Colonic mucosa (tissue), 4 donors: ENCODE measurements at places on chromosomes 2 and 18.
A peak's percentile ranks its signal among the peaks of the same experiment; 100 is the strongest.

GRCh38 chr2:150526827-150527226, 39.4 kb upstream of the RND3 start:
- DNase-seq, result no peak

- DNase-seq, result no peak
Measured at GRCh38 chr2:127762846-127763245, 48.1 kb downstream of the WDR33 start.

GRCh38 chr18:27789406-27789805, 387.5 kb downstream of the CDH2 start:
- DNase-seq, result no peak

GRCh38 chr2:108588070-108588668, 53.9 kb downstream of the LIMS1 start:
- DNase-seq, result no peak

DNA sequence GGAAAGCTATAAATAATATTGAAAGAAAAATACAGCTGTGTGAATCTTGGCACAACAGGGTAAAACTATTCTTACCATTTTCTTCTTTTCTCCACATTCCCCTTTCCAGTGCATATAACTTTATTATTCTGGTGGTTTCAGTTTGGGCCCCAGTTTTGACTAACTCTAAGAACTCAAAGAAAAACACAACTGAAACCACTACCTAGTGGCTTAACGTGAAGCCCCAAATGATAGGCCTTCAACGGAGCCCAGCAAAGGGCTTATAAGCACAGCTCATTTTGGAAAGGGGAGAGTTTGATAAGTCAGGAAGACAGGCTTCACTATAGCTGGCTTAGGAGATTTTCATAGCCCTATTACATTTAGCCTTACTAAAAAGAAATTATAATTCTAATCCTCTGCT, 62.4 kb downstream of the PPP1R1C start:
- no peak for DNase-seq

DNA sequence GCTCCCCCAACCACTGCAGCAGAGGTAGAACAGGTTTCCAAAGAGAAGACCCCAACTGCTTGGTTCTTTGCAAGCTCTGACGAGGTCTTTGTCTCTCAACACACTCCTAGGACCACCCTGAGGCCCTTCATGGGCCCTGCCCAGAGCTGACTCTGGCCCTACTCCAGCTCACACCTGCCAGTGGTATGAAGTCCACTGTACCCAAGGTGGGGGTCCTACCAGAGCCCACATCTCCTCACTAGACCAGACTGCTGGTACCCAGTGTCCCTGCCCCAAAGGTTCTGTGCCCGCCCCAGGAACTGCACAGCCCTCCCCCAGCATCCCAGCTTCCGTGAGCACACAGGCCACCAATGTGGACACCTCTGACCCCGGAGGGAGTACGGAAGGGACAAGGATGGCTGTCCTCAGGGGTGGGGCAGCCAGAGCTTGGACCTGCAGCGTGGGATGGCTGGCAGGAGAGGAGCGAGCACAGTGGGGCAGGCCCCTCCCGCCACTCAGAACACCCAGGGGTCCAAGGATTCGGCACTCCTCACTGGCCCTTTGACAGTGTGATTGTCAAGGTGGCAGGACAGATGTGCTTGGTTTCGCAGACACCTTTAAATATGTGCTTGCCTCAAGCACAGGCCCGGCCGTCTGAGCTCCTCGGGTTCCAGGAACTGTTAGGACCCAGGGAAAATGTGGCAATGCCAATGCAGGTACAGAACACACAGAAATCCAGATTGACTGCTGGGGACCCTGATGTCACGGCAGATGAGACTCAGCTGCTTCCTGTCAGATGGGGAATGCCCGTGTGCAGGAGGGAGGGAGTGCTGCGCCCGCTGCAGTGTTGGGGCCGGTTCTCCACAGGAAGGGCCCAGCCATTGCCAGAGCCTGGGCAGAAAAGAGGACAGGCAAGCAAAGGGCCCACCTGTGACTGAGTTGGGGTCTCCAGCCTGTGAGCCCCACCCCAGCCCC, 51.2 kb downstream of the MTERF4 start:
- peak; percentile 9 for DNase-seq

DNA sequence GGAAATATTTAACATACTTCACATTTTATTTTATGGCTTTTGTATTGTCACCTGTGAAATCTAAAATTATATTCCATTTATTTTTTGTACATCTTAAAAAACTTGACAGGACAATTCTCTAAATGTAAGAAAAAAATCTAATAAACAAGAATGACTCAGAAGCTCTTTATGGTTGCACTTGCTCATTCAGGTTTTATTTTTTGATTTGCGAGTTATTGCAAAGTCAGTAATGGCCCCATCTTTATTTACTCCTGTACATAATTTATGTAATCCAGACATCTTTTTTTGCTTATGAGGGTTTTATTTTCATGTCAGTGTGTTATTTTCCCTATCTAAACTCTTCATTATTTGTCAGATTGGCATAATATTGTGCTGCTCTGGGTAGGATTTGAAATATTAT, 145.1 kb downstream of the MBD5 start:
- DNase-seq, result no peak

GRCh38 chr2:188305271-188305670, 13.6 kb downstream of the GULP1 start:
- no peak for DNase-seq

DNA sequence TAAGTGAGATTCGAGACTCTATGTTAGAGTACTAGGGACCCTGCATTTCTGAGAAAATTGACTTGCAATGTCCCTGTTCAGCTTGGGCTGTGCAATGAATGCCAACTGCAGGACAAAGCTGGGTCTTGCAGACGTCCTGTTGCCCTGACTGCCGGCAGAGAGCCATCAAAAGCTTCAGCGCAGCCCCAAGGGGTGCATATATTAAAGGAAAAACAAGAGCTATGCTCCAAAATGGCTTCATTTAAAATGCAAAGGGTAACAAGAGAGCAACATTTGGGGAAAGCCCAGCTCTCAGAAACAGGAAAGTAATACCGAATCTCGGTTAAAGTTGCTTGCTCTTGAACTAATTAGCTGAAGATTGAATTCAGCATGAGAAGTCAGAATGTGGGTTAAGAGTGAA, 110.9 kb upstream of the PNPT1 start:
- no peak for DNase-seq

- DNase-seq, result no peak
Measured at GRCh38 chr18:39299152-39299551, 1733.6 kb upstream of the CELF4 start.
